Left hindlimb (tissue), 1 donor: ENCODE measurements at places on chromosomes 5 and 9.

GRCh38 chr9:100281066-100281465 lies 71.7 kb downstream of the TEX10 start:
- no peak for DNase-seq

- DNase-seq = peak; percentile 56
These were observed 41.5 kb downstream of the VAV2 start for GRCh38 chr9:133950629-133951111.

DNA sequence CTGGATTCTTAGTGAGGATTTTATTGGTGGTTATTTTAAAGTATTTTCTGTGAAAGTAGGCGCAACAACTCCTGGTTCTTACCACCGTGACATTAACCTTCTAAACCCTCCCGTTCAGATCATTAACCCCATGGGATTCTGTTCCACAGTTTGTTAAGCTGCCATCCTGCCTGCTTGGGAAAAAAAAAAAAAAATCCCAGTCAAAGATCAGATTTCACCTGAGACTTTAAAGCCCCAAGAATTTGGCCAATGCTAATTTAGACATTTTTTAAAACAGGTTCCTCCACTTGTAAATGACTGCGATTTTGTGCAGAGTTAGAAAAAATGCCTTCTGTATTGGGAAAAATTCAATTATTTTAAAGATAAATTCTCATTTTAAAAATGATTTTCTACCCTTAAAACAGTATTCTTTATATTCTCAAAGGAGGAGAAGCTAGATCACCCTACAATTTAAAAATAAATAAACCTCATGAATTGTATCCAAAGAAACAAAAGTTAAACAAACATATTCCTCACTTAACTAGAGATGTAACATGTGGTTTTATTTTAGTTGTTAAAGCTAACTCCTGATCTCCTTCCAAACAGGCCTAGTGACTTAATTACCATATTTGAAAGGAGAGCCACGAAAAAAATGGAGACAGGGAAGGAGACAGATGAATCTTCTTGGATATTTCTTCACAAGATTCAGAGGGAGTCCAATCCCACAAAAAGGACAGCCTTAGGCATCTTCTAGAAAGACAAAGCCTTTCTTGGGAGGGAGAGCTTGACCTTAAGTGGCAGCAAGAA lies 93.1 kb upstream of the IFNK start:
- no peak for DNase-seq

DNA sequence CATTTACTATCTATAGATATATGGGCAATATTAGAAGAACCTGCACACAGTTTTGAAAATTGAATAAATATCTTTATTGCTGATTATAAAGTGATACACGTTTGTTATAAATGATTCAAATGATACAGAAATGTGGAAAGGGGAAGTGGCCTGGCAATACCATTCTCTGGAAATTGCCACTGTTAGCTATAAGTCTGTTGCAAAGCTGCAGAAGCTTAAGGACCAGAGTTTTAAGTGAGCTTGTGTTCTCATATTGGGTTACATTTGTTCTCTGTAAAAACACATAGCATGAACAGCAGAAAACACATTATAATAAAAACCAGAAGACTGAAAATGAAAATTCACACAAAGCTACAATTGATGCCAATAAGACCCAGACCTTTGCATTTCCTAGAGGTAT lies 59.6 kb downstream of the RASGRF2 start:
- DNase-seq = no peak

- DNase-seq = no peak
These were observed 340.3 kb upstream of the WWC1 start for GRCh38 chr5:167951116-167951515.

- DNase-seq = peak; percentile 86
These were observed 5.7 kb downstream of the TMC1 start for GRCh38 chr9:72526901-72527800.

DNA sequence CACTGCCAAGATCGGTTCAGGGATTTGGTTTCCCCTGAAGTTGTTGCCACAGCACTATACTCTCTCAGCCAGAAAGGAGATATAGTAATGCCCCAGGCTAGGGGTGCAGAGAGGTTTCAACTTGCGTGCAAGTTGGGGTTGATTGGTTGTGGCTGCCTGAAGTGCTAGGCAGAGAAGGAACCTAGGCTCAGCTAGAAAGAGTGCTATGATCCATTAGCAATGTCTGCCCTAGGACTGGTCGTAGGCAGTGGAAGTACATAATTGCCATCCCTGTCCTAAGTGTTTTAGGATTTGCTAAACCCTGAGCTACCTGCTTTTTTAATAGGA lies 136.6 kb upstream of the SMIM23 start:
- DNase-seq = no peak
